ENCODE measurements at places on chromosomes 13 and 19.
A peak's percentile ranks its signal among the peaks of the same experiment; 100 is the strongest.

DNA sequence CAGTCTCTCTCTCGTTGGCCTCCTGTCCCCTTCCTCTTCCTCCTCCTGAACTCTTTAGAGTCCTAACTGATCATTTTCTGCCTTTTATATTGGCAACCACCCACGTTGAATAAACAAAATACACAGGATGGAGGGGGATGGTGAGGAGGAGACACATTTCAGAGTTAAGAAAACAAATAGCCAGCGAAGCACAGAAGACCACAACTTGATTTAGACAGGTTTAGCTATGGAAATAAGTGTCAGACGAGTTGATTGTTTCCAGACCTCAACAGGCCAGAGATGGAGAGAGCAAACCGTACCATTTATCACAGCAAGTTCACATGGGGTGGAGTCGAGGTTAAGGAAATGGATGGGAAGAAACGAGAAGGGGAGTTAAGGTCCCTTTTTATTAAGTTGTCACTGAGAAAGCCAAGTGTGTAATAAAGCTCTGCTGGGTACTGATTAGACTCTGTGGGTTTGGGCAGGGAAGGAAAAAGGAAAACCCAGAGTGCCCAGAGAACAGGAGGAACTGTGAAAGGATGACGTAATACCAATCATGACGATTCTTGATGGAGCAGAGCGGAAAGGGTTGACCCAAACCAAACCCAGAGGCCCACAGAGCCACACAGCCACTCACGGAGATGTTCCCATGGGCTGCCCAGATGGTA is 11.1 kb upstream of the SERP2 start:
- DNase-seq, result no peak

DNA sequence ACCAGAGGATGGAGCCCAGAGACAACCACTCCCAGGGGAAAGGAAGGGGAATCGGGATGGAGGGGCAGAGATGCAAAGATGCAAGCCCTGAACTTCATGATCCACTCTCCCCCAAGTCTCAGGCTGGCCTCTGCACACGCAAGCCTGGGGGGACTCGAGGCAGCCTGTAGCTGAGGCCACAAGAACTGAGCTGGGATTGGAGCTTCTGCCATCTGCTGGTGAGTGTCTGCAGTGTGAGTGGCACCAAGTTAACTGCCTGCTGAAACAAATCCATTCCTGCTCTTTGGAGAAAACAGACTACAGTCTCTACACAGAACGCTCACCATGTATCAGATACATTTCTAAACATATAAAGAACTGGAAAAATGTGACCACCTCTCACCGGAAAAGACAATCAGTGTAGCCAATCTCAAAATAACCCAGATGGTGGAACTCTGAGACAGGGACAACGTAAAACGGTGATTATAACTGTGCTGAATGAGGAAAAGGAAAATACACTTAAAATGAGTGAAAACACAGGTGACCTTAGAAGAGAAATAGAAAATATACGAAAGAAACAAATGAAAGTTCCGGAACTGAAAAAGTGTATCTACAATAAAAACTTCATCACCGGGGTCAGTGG is 62.1 kb downstream of the KLF2 start:
- peak; percentile 65 for DNase-seq

DNA sequence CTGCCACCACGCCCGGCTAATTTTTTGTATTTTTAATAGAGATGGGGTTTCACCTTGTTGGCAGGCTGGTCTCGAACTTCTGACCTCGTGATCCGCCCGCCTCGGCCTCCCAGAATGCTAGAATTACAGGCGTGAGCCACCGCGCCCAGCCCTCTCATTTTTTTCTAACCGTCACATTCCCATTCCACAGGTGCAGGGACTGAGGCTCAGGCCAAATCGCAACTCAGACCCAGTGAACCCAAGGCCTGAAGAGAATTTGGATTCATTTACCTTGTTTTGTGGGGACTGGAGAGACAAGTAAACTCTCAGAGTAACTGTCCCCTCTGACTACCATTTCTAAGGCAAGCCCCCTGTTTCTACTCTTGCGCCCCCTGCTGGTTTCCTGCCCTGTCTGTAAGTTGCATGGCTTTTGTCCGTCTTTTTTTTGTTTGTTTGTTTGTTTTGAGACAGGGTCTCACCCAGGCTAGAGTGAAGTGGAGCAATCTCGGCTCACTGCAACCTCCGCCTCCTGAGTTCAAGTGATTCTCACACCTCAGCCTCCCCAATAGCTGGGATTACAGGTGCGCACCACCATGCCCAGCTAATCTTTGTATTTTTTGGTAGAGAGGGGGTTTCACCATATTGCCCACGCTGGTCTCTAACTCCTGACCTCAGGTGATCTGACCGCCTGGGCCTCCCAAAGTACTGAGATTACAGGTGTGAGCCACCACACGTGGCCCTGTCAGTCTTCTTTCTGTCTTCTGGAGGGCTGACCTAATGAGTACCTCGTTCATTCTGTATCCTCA is 2.3 kb upstream of the STRN4 start:
- peak; percentile 80 for DNase-seq

- DNase-seq, result no peak
These were observed 65.6 kb upstream of the HTR2A start for GRCh38 chr13:46962281-46962941.

- DNase-seq, result no peak
These were observed 63.6 kb downstream of the ZNF44 start for GRCh38 chr19:12230751-12231733.

DNA sequence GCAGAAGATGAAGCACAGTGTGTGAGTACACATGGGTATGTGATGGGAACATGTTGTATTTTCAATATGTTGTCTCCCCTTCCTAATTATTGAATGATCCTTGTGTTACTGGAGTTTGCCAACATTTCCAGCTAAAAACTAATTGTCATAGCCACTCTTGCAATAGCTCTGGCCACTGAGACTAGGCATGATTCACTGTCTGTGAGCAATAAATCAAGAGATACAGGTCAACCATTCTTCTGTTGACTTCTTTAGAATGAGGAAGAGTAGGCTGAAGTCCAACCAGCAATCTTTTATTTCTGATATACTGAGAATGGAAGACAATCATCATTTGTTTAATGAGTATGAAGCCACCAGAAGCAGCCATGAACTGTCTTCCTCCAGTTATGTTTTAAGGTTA is 413.9 kb downstream of the SLITRK5 start:
- DNase-seq, result no peak

DNA sequence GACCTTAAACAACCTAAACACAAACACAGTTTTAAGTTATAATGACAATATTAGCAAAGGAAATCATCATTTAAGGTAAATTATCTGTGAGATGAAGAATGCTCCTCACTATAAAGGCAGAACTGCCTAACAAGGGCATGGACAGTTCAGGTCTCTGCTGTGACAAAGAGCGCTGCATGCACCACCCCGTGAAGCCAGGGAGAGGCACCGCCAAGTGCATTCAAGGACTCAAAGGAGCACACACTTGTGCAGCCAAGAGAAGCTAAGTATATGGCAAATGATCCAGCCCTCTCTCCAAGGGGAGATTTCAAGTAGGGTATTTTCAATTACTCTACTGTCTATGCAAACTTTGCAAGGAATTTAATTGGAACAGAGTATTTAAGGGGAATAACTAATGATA is 126.0 kb downstream of the RAP2A start:
- no peak for DNase-seq

DNA sequence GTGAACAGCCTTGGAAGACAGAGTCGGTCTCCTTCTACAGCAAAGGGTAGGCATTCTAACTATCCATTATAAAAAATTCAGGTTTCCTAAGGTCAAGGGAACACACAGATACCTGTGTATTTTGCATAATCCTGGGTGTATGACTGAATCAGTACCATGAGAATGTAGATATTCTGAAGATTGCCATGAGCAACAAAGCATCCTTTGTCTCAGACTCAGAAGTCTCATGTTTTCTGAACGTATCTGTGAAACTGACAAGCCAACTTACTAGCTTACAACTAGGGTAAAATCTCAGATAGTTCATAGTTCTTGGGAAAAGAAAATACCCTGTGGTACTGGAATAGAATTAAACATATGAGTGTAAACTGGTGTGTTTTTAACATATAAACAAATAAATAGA is 6.5 kb downstream of the ZNF566 start:
- DNase-seq, result no peak

- DNase-seq, result no peak
These were observed 76.2 kb downstream of the SLC15A1 start for GRCh38 chr13:98676239-98676638.

DNA sequence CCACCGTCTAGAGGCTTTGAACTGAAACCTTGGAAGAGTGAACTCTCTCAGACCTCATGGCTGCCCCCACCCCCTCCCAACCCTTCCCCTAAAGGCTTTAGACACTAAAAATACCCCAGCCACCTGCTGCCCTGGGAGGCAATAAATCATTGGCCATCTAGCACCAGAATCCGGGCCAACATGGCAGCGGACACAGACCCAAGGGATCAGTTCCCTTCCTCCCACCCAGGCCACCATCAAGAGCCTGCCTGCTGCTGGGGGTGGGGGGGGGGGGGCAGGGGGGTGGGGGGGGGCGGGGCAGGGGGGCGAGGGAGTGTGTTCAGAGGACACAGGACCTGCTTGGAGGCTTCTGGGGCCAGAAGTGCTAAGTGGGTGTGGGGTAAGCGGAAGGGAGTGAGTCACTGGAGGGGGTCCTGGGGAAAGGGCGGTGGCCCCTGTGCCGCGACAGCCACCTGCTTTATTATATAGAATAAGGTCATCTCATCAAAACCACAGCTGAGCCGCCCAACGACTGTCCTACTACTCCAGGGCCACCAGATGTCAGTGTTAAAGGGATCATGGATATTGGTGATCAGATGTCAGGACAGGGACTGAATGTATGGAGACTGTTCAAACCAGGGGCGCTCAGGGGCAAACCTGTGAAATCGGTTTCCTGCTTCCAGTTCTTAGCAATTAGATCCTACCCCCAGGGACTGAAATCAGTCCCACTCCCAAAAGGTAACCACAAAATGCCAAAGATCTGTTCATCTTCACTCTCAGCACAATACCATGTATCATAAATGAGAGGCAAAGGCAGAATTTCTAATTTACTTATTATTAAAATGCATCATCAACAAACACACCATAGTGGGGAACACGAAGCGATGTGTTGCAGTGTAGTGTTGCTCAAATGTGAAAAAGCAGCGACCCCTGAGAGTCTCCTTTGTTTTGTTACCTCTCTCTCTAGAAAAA is 24.3 kb downstream of the ARL11 start:
- no peak for DNase-seq

GRCh38 chr13:26406791-26407190 is 150.7 kb upstream of the WASF3 start:
- no peak for DNase-seq

GRCh38 chr19:52690369-52691214 is 44.3 kb downstream of the ZNF611 start:
- peak; percentile 88 for DNase-seq

GRCh38 chr19:30439310-30439709 is 67.1 kb downstream of the ZNF536 start:
- no peak for DNase-seq

DNA sequence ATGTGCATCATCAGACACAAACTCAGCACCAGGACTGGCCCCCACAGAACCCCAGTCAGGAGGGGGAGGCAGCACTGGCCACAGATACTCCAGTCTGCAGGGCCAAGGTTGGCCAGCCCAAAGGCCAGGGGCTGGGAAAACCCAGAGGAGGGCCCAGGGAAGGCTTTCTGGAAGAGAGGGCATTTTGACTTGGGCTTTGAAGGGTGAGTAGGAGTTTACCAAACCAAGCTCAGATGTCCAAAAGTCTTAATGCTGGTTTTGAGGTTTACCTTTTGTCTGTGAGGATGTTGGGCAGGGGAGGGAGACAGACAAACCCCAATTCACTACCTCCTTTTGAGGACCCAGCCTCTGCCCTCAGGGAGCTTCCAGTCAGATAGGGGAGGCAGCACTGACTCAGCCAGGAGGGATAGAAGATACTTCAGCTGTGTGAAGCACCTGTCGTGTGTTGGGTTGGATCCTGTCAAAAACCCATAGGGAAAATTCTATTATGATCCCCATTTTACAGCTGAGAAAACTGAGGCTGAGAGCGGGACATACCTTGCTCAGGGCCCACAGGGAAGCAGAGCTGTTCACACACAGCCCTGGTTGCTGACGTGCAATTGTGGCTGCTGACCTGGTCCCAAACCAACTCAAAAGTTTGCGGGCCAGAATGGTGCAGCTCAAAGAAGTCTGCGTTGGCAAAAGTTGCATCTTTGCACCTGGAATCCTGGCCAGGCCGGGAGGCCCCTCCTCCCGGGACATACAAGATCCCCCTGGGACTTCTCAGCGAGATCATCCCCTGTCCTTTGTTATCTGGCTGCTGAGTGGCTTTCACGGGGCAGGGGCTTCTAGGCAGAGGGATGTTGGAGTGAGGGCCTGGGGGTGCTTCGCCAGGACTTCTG is 13.1 kb downstream of the CILP2 start:
- DNase-seq, result no peak

DNA sequence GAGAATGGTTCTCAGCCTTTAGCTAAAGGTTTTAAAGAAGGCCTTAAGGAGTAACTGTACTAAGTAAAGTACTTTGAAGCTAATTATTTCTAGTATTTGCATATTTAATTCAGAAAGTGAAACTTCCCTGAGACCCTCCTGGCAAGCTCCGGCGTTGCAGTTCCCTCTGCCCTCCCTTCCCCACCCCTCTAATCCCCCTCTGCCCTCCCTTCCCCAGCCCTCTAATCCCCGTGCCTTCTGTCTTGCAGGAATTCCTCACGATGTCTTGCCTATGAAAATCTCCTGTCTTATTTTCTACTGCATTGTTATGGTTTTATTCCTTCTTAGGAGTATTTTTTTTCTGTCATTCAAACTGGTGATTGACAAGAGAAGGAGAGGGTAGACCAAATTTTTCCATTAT is 236.9 kb downstream of the COL4A1 start:
- no peak for DNase-seq

DNA sequence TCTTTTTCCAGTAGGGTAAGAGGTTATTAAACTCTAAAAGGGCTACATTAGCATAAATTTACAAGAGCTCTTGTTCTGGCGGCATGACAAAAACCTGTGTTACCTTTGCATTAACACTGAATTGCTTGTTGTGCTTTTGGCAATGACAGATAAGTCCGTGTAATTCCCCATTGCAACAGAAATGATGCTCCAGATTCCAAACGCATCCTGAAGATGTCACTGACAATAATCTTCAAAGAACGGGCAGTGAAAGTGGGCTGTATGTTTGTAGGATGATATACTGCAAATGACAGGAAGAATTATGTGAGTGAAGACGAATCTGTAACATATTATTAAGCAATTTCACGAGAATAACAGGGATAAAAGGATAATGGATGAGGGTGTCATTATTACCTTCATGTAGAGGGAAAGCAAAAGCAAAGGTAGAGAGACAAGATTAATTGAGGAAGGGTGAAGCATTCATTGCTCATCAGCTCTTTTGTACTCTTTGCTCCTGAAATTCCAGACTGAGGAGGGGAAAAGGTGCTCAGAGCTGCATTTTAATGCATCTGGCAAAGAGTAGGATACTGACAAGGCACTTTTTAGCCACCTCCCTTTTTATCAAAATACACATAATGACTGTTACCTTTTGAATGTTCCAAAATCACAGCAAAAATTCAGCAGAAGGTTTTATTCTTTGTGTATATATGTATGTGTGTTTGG is 38.5 kb upstream of the MAB21L1 start:
- no peak for DNase-seq

GRCh38 chr19:4324228-4324627 is 14.4 kb downstream of the STAP2 start:
- DNase-seq, result no peak

Data from activated CD4-positive, alpha-beta T cell treated with anti-CD3 and anti-CD28 coated beads, Interleukin-2, amount 50 U/mL, for 1 hour (primary cell).